NCI-H345 (cell line): ENCODE measurements at places on chromosomes 12 and 14.

- no peak for DNase-seq
These were observed 25.2 kb downstream of the FAM234B start for GRCh38 chr12:13069380-13069779.

- no peak for DNase-seq
These were observed 78.7 kb downstream of the TSPAN9 start for GRCh38 chr12:3155702-3156370.

- DNase-seq: no peak
These were observed 21.8 kb downstream of the PLEKHA5 start for GRCh38 chr12:19151298-19151697.

DNA sequence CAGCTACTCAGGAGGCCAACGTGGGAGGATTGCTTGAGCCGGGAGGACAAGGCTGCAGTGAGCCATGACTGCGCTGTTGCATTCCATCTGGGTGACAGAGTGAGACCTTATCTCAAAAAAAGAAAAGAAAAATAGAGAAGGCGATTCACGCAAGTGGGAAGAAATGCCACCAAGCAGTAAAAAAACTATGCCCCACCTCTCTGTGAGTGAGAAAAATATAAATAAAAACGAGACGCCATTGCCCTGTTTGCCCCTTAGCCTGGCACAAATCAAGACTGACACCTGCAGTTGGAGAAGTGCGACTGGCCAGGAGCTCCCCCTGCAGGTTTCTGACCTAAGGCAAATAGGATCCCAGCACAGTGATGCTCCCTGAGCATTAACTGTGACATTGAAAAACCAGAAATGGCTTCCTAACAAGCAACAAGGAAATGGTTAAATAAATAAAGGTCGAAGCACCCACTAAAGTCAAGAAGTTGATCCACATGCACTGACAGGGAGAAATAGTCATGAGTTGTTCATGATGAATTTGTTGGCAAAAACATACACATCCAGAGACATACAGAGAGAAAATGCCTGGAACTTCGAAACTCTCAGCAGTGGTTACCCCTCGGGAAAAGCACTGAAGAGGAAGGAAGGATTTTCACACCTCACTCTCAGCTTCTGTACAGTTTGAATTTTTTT is 21.1 kb downstream of the GSC start:
- peak; percentile 42 for DNase-seq

GRCh38 chr12:102535306-102535705 is 54.9 kb upstream of the IGF1 start:
- no peak for DNase-seq

DNA sequence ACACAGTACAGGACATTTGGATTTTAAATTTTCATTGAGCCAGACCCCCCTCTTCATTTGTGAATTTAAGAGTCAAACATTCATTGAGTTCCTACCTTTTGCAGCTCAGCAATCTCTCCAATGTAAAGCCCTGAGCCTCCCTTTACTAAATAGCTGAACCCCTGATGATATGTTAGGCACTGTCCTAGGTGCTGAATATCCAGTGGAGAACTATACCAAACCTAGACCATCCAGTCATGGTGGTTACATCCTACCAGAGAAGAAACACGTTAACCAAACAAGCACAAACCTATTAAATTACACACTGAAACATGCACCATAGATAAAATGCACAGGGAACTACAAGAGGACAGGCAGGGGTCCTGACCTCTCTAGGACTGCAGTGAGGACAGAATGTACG is 1585.3 kb upstream of the TMEM132C start:
- DNase-seq: no peak

GRCh38 chr12:67482751-67483661 is 165.5 kb upstream of the DYRK2 start:
- DNase-seq: peak; percentile 69
